ENCODE measurements at places on chromosomes 1 and 21. TPM values are rescaled to one million over a fixed set of nuclear protein-coding genes. Genes with fewer than 3 reads are reported as not detected.

NHLH1 gene
- not detected for total RNA-seq

PIGP gene
- 6.5 TPM for total RNA-seq

TMEM51 gene
- 2.0 TPM for total RNA-seq

S100A7 gene
- not detected for total RNA-seq

ITLN2 gene
- total RNA-seq: 1.5 TPM

IL19 gene
- total RNA-seq: not detected

LRRC53 gene
- total RNA-seq: not detected

LRP8 gene
- total RNA-seq: 16.1 TPM
